ENCODE measurements at places on chromosomes 4 and X.
A peak's percentile ranks its signal among the peaks of the same experiment; 100 is the strongest.

GRCh38 chrX:16924631-16925480, 21.6 kb upstream of the REPS2 start:
- no peak for DNase-seq

DNA sequence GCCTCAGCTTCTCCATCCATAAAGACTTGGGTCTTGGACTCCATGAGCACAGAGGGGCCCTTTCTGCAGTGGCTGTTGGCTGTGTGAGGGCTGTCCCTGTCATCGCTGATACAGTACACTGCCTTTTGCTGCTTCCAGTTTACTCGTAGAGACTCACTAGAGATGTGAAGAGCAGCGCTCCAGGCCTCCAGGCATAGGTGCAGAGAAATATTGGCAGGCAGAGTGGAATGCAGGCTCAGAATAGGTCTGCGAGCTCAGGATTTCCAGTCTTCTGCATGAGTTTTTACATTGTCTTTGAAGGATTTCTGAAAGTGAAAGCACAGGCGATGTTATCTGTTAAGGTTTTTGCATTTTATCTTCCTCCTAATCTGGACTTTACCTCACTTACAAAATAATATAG, 97.4 kb downstream of the AASDH start:
- DNase-seq = no peak

- DNase-seq = no peak
Observed at GRCh38 chr4:158295053-158295452, 84.8 kb downstream of the TMEM144 start.

DNA sequence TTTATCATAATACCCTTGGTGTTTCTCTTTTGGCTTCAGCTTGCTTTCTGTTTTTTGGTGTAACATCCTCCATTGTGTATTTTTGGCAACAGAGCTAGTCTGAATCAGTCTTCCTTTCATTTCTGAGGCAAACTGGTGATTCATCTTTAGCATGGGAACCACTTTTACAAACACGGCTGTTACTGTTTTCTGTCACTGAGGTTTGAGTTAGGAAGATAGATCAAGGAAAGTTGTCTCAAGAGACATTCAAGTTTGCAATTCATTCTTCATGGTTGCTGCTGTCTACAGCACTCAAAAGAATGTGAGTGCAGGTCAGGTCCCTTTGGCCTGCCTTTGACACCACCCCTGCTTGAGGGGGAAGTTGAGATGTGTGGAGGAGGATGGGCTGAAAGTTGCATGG, 36.3 kb downstream of the IL21 start:
- DNase-seq = peak; percentile 25

GRCh38 chrX:100424012-100424411, 13.9 kb upstream of the PCDH19 start:
- no peak for DNase-seq

GRCh38 chr4:166143227-166143626, 270.2 kb downstream of the TLL1 start:
- DNase-seq = no peak

GRCh38 chrX:71053217-71053621, 14.9 kb downstream of the SNX12 start:
- DNase-seq = no peak

DNA sequence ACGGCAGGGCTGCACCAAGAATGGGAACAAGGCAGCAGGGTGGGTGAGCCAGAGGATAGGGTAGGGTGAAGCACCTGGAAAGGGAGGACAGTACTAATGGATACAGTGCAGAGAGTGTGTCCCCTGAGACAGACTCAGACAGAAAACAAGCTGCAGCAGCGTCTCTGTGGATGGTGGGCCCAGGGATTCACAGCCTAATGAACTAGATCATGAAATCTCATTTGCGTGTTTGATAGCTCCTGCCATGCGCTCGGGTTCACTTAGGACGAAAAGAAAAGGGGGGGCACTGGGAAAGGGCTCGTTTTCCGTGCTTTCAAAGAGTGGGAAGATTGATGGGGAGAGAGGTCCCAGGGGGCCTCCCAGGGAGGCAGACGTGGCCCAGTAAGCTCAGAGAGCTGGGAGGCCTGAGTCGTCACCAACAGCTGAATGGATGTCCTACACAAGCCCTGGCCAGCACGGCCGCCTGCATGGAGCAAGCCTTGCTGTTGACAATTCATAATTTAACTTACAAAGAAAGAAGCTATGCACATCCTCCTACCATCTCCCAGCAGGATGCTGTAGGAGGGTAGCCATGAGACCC, 446.9 kb downstream of the BCOR start:
- no peak for DNase-seq

DNA sequence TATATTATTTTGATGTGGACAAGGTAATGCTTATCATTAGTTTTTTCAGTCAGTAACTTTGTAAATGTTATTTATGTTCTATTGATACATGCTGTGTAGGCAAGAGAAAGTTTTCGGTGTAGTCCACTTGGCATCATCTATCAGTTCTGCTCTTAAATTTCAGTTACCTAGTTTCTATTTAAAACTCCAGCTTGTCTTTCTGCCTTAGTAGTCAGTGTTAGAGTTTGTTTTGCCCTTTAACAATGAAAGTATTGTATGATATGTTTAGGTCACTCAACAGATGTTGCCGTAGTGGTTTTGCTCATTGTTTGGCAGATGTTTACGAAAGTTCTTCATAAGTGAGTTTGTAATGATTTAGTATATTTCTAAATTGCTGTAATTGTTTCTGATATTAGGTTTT, 34.9 kb upstream of the FHDC1 start:
- no peak for DNase-seq

GRCh38 chr4:109588176-109588575, 28.1 kb downstream of the MCUB start:
- no peak for DNase-seq

GRCh38 chr4:91754716-91755115, 549.0 kb upstream of the GRID2 start:
- DNase-seq = no peak

GRCh38 chr4:53916431-53916889, 147.9 kb downstream of the CHIC2 start:
- no peak for DNase-seq

GRCh38 chr4:185625503-185625902, 90.2 kb upstream of the PDLIM3 start:
- no peak for DNase-seq

DNA sequence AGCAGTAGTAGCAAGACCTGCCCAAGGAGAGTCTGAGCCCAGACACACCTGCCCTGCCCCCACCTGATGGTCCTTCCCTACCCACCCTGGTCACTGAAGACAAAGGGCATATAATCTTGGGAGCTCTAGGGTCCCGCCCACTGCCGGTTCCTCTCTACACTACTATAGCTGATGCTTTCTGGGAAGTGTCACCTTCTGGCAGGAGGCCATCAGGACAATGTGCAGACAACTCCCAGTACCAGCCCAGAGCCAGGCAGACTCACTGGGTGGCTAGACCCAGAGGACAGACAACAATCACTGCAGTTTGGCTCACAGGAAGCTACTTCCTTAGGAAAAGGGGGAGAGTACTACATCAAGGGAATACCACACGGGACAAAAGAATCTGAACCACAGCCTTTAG, 312.7 kb downstream of the SPRY1 start:
- no peak for DNase-seq

DNA sequence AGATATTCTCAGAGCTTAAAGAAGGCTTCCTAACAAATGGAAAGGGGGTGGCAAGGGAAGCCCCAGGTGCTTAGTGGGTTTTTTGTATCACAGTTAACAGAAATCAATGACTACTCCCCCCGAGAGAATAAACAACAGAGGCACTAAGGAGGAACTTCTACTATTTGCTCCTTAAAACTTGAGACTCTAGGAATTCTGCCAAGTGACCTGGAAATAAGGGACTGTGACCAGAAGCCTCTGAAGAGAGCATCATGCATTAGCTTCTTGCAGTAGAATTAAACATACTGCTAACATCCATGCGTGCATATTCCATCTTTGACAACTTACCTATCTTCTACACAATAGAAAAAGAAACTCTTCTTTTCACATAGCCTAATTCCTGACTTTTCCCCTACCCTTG, 86.8 kb downstream of the CAMK2D start:
- no peak for DNase-seq

DNA sequence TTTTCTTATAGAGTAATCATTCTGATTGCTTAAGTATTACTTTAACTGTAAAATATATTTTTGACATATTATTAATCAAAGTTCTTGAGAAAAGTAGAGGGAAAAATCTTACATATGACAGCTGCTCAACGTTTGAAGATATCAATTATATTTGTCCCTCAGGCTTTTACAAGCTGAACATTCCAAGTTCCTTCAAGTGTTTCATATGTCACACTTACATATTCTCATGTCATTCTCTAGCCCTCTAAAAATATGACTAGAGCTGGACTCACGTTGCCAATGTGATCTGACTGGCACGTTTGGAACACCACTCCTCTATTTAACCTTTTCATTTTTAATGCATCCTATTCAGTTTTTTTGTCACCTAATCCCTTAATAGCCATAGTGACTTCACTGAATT, 492.9 kb downstream of the PCDH18 start:
- DNase-seq = no peak

DNA sequence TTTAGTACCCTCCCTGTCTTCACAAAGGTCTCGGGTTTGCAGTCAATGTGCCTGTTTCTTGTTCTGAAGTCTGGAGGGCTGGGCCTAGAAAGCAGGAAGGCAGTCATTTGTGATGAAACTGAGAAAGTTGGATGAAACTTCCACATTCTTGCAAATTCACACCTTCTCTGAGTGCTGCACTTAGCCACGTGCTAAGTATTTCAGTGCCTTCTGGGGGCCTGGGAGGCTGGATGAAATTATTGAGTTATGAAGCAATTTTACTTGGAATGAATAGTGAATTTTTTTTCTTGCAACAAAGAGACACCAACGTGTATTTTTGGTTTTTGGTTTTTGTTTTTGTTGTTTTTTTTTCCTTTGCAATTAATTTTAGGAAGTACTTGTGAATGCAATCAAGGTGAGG, 71.2 kb downstream of the MSX1 start:
- DNase-seq = no peak

DNA sequence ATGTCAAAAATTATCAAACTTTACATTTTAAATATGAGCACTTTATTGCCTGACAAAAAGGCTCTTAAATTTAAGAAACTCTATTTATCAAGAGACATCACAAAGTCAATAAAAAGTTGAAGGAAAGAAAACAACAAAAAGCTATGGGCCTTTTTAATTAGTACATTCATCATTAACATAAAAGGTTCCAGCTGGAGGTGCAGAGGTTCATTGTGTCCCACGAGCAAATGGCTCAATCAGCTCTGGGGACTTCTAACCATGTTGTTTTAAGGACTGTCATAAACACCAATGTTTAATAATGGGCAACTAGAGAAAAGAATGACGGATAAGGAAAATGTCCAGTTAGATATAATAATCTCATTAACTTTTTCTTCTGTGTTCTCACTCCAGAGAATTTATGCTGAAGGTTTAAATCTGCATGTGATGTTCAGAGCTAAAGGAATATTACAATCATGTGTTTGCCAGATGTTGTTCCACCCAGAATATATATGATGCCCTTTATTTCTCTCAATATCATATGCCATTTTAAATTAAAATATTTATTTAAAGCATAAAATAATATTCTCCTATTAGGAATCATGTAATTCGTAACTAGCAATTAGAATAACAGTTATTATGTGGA, 840.3 kb upstream of the ADGRL3 start:
- DNase-seq = no peak

DNA sequence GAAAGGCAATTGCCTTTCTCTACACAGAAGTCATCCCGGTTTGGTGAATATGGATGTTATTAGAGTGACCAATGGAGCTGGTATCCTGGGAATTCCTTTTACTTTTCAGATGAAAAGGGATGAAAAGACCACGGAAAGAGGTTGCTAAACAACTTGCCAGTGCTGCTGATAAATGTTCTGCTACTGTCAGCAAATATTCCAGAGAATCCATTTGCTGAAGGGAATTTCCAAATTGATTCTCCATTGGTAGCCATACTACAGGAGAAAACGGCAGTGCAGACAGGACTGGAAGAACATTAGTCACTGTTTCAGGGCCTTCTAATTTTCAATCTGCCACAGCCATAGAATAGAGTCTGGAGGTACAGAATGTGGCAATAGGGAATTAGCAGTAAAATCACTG, 451.5 kb downstream of the PCDH11X start:
- DNase-seq = no peak

GRCh38 chr4:17109126-17109525, 210.7 kb upstream of the LDB2 start:
- DNase-seq = no peak

DNA sequence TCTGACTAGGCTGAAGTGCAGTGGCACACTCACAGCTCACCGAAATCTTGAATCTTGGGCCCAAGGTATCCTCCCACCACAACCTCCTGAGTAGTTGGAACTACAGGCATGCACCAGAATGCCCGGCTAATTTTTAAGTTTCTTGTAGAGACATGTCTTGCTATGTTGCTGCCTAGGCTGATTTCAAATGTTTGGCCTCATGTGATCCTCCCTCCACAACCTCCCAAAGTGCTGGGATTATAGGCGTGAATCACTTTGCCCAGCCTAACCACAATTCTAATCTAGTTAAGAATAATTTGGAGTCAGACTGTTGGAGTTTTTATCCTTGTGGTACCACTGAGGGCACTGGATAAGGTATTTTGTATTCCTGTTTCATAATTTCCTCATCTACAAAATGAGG, 317.5 kb upstream of the AGA start:
- no peak for DNase-seq

GRCh38 chrX:22577181-22577580, 304.5 kb downstream of the CBLL2 start:
- DNase-seq = no peak

DNA sequence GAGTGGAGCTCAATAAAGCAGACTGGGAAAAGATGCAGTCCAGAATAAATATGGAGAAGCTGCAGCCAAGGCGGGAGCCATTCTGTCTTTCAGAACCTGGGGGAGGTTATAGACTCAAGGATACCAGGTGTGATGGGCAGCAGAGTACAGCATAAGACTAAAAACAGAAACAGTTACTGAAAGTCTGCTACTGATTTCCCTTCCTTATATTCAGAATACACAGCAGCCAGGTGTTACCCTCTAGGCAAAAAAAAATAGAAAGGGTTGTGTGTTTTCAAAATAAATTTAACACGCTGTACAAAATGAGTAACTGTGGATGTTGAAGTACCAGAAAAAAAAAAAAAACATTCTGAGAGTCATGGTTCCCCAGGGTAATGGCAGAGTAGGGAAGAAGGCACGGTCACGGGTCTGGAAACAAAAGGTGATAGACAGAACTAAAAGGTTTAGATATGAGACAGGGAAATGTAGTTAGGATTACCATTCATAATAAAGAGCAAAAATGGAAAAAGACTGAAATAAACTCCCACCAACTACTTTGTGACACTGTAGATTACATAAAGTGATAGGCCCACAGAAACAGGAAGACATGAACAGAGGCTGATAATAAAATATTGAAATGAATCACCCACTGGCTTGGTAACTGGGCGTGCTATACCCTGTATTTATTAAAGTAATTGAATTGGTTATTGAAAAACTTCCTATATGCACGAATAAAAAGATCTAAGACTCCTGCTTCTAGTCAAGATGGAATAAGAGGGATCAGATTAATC, 10.8 kb upstream of the HHIP start:
- no peak for DNase-seq

DNA sequence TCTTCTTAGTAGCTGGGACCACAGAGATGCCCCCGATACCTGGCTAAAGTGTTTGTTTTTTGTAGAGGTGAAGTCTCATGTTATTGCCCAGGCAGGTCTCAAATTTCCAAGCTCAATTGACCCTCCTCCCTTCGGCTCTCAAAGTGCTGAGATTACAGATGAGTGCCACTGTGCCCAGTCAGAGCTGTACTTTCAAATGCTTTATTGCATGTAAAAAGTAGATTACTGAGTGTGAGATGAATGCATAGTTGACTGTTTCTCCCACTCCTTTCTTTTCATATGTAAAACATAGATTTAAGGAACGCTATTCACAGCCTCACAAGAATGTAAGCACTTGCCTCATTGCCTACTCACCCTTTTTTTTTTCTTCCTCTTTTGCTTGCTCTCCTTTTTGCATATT, 984.4 kb upstream of the PABPC4L start:
- no peak for DNase-seq
